ENCODE measurements at places on chromosomes 13 and 19. TPM values are rescaled to one million over a fixed set of nuclear protein-coding genes. Genes with fewer than 3 reads are reported as not detected.

GRCh38 chr13:33775339-33776108 is 42.4 kb upstream of the RFC3 start:
- H3K27me3 ChIP-seq = no peaks in the 10 kb centered on the region
- H3K36me3 ChIP-seq = no peaks in the 10 kb centered on the region
- no peaks in the 10 kb centered on the region for H3K4me1 ChIP-seq
- no peak overlapping the region for H3K27ac ChIP-seq

GRCh38 chr19:16295057-16295456 is 29.6 kb upstream of the KLF2 start:
- DNase-seq = peak; percentile 64
- H3K36me3 ChIP-seq = no peaks in the 10 kb centered on the region
- peaks cover 25% of the 10 kb centered on the region for H3K4me1 ChIP-seq
- no peak overlapping the region for H3K27ac ChIP-seq
- no peaks in the 10 kb centered on the region for H3K27me3 ChIP-seq

- H3K27ac ChIP-seq = peak overlapping the region; percentile 5
- no peaks in the 10 kb centered on the region for H3K27me3 ChIP-seq
- H3K36me3 ChIP-seq = peaks cover 16% of the 10 kb centered on the region
Measured at GRCh38 chr19:4346020-4346383, 2.6 kb downstream of the MPND start.

DNA sequence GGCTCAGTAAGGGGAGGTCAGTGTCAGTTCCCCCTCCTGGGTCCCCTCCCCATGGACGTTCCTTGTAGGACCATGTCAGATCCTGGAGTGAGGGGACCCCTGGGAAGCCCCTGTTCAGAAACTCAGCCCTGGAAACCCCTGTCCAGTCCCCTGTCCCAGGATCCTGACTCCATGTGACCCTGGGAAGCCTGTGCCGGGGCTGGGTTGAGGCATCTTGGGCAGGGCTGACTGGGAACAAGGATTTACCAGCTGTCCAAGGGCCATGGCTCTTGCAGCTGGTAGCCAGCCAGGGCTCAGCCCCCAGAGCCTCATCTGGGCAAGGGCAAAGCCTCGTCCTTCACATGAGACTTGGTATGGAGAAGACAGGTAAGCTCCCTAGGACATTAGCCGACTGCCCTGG is 25.1 kb downstream of the CEACAM4 start:
- peak; percentile 9 for DNase-seq
- H3K4me1 ChIP-seq = no peaks in the 10 kb centered on the region
- H3K4me3 ChIP-seq = no peak overlapping the region
- H3K27me3 ChIP-seq = no peaks in the 10 kb centered on the region

The NLRP5 gene
- not detected for total RNA-seq
